H9 (cell line): ENCODE measurements at places on chromosomes 11 and 22. TPM values are rescaled to one million over a fixed set of nuclear protein-coding genes. Genes with fewer than 3 reads are reported as not detected.

DNA sequence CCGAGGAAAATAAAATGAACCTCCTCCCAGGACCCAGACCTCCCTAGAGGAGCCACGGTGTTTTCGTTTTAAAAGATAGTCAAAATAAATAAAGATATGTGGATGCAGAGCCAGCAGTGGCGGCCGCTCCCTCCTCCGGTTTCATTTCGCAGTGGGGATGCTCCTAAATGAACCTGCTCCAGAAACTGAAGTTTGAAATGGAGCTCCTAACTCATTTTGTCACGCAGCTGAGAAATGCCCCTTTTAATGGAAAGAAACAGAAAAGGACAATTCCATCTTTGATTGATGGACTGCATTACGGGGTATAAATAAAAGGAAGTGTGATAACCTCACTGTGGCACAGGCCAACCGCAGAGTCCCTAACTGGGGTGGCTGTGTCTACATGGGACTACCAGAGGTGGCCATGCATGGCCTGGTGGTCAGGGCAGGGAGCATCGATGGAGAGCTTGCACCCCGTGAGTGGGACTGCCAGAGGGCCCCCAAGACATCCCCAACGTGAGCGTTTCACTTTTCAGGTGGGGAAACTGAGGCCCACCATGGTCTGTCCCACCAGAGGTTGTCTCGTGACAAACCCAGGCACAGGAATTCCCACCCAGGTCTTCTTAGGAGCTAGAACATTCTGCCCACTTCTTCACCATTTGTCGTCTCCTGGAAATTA is 426.6 kb downstream of the BRD1 start:
- peak; percentile 13 for DNase-seq
- no peak overlapping the region for H3K4me3 ChIP-seq
- H3K4me1 ChIP-seq: no peaks in the 10 kb centered on the region
- H3K27ac ChIP-seq: no peak overlapping the region

The C11orf98 gene
- 139 and 150 TPM in 2 replicates for total RNA-seq

- H3K4me1 ChIP-seq: 0 out of 2 replicates have a peak, but pooled peaks cover 3% of the 10 kb centered on the region
- no peak overlapping the region for H3K4me3 ChIP-seq
- H3K27me3 ChIP-seq: no peaks in the 10 kb centered on the region
- H3K27ac ChIP-seq: no peak overlapping the region
- DNase-seq: no peak
- no peaks in the 10 kb centered on the region for H3K36me3 ChIP-seq
Measured at GRCh38 chr11:104051778-104052177, 15.3 kb downstream of the DDI1 start.

- no peaks in the 10 kb centered on the region; the same call in 2 of the 3 replicates for H3K36me3 ChIP-seq
- H3K27me3 ChIP-seq: no peaks in the 10 kb centered on the region
- peaks cover 7% of the 10 kb centered on the region; the same call in 1 of the 2 replicates for H3K4me1 ChIP-seq
- H3K27ac ChIP-seq: no peak within 1 kb of the TSS
- peak; percentile 91 for DNase-seq
- peak within 1 kb of the TSS; percentile 42 for H3K4me3 ChIP-seq
Measured at GRCh38 chr11:64935359-64936081, at the start of gene GPHA2. GPHA2 (minus strand) TSS chr11:64935893; CDS start chr11:64935460, 433 bp downstream.

GRCh38 chr11:78920329-78920728 is 345.7 kb upstream of the NARS2 start:
- H3K36me3 ChIP-seq: no peaks in the 10 kb centered on the region
- H3K27ac ChIP-seq: no peak overlapping the region
- no peaks in the 10 kb centered on the region for H3K4me1 ChIP-seq
- no peaks in the 10 kb centered on the region; the same call in 1 of the 2 replicates for H3K27me3 ChIP-seq
- H3K4me3 ChIP-seq: no peak overlapping the region
